Gastroesophageal sphincter (tissue), 4 donors: ENCODE measurements at places on chromosomes 2 and 18. TPM values are rescaled to one million over a fixed set of nuclear protein-coding genes. Genes with fewer than 3 reads are reported as not detected.

- ATAC-seq, result peak; percentile 64
Measured at GRCh38 chr2:64937687-64938491, 51.3 kb upstream of the SLC1A4 start.

DNA sequence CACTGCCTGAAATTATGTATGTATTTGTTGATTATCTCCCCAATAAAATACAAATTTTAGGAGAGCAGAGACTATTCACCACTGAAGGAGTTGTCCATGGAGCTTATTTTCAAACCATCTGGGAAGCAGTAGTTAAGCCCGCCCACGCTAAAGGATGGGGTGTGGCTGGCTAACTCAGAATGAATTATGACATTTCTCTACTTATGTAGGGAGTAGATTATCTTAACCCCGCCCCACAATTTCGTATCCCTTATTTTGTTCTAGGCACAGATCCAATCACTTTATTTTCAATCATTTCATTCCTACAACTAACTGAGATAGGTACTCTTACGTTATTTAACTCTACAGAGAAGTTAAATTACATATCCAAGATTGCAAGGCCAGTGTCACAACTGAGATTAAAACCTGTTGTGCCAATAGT is 1.4 kb upstream of the LAPTM4A start:
- no peak for ATAC-seq

DNA sequence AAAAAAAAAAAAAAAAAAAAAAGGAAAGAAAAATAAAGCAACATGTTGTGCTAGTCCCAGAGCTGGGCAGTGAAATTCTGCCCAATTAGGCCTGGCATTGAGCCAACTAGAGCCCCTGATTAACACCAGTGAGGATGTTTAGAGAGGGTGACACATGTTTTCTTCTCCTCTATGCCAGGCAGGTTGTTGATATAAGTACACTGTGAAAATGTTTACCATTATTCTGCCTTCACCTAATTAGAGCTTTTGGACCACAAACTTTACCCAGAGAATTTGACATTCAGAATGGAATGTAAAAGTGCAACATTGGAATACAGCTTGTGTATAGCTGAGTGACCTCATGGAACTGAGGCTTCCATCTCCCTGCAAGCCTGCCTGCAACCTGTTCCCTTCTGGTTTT is 95.9 kb upstream of the MSH2 start:
- ATAC-seq, result peak; percentile 37

DNA sequence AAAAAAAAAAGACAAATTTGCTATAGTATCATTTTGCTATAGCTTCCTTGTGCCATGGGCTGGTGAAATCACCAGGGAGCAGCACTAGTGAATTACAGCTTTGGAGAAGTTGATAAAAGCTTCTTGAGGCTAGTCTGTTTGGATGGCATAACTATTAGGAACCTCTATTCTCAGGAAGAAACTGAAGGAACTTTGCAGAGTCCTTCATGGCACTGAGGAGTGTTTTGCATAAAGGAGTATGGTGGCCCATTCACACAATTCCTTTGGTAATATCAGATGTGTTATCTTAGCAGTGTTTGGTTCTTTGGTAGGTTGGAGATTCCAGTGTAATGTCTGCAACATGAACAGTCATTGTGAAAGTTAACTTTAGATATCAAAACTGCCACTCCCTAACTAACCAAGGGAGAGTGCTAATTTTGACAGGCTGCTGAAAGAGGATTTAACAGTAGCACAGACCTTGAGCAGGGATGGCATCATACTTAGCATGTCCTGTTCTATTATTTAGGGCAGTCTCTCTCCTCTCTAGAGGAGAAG is 76.6 kb upstream of the ZFP36L2 start:
- ATAC-seq, result no peak

DNA sequence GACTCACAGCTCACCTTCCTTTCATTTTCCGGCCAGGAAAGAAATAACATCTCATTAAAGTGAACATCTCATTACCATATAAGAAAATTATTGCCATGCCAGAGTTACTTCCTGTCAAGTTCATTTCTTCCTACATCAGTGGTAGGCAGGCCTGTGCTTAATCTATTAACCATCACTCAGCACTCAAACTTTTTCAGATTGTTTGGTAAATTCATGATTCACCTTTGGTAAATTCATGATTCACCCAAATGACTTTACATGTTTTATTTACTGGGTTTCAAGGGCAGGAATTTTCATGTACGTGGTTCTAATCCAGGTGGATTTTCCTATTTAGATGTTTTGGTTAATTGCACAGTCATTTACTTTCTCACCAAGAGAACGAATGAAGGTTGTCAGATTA is 116.5 kb downstream of the CSRNP3 start:
- no peak for ATAC-seq

- no peak for ATAC-seq
Measured at GRCh38 chr2:81549646-81550045, 1245.1 kb upstream of the LRRTM1 start.

GRCh38 chr18:12820506-12820905 is 63.5 kb downstream of the PTPN2 start:
- no peak for ATAC-seq

DNA sequence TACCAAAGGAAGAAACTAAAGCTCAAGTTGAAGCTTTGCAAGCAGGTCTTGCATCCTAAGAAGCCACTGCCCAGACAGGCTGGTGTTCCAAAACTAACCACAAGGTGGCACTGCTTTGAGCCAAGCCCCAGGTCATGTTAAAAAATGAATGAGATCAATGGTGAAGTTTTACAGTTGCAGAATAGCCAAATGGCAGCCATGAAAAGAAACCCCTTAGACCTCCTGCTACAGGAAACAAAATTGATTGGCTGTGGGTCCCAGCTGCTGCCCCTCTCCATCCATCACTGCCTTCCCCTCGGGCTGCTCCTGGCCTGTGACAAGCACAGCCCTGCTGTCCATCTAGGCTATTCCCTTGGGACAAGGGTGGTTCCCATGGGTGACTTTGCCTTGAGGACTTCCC is 20.7 kb upstream of the MREG start:
- peak; percentile 31 for ATAC-seq

DNA sequence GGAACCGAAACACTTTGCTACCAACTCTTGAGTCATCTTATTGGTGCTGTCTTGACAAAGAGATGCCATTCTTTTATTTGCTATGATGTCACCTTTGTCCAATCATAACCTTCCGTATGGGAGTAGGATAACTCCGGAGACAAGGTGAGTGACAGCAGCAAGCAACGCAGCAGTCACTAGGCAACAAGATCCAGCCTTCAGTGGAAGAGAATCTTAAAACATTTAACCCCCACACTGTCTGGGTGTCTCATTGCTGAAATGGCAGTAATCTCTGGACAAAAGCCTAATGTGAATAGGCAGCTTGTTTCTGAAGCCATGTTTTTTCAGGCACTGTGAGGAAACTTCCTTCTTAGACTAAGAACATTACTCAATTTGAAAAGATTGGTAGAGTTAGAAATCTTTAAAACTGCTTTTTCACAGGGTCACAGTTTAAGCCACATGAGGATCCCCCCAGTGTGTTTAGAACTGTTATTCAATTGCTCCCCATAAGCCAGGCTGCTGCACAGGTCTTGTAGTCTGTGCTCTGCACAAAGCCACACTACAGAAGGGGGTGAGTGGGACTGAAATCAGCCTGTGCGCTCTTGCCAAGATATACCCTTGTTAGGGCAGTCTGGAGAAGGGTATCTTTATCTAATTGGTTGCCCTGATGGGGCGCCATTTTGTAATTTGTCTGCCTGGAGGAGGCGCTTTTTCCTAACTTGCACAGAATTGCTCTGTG is 131.5 kb upstream of the STON1 start:
- ATAC-seq, result no peak

DNA sequence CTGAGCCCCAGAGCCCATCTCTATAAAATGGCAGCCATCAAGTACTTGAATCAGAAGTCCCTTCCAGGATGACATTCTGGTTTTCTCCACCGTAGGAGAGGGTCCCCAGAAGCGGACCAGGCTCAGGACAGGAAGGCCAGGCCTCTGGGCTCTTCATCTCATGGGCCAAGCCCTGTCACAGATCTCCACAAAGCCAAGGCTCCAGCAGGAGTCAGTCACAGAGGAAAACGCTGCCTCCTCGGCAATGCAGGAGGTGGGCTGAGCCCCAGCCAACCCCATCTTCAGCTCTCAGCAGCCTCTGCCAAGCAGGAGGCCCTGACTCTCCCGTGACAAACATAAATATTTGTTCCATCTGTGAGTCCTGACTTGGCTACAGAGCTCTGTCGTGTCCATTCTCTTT is 39.4 kb upstream of the GPAT2 start:
- no peak for ATAC-seq

DNA sequence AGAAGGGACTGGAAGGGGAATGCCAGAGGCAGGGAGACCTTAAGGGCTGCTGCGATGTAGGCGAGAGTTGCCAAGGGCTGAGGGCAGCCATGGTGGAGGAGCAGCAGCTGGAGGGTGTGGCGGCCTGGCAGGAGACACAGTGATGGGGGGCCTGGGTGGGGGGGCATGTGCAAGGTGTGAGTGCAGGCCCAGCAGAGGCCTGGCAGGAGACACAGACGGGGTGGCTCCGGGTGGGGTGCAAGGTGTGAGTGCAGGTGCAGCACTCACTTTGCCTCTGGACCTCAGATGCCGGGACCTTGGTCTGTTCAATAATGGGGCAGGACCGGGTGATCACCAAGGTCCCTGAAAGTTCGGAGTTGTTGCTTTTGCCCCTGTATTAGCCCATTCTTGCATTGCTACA is 76.2 kb upstream of the ODC1 start:
- no peak for ATAC-seq

DNA sequence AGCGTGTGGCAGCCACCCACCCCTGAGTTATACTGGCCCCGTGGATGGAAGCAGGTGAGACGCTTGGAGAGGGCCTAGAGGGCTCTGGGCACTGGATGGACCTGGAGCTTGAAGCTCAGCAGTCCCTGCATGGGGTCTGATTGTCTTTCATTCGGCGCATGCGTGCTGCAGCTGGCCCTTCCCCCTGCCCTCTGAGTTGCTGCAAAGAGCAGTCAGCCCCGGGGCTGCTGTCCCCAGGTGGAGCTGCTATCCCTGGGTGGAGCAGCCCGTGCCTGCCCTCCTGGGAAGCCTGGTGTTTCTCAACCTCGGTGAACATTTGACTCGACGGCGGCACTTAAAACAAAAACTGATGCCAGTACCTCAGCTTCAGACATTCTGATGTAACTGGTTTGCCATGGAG is 29.6 kb downstream of the IGFBP5 start:
- ATAC-seq, result peak; percentile 9

DNA sequence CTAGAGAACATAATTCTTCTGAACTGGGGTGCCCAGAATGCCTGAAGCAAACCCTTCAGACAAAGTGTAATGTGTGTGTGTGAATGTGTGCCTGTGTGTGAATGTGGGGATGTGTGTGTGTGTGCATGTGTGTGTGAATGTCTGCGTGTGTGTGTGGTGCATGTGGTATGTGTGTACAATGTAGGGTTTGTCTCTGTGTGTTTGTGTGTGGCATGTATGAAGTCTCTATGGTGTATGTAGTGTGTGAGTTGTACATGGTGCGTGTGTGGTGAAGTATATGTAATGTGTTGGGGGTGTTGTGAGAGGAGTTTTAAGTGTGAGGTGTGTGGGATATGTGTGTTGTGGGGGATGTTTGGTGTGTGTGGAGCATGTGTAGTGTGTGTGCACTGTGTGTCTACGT is 129.3 kb upstream of the SOX11 start:
- ATAC-seq, result no peak

- ATAC-seq, result no peak
Measured at GRCh38 chr2:71783215-71783614, 329.9 kb downstream of the DYSF start.

GRCh38 chr2:65075176-65075575 is 19.0 kb downstream of the CEP68 start:
- no peak for ATAC-seq

- ATAC-seq, result no peak
Measured at GRCh38 chr2:180676520-180677025, 303.8 kb upstream of the UBE2E3 start.

- ATAC-seq, result no peak
Measured at GRCh38 chr2:219766658-219767057, 139.2 kb downstream of the SLC4A3 start.

DNA sequence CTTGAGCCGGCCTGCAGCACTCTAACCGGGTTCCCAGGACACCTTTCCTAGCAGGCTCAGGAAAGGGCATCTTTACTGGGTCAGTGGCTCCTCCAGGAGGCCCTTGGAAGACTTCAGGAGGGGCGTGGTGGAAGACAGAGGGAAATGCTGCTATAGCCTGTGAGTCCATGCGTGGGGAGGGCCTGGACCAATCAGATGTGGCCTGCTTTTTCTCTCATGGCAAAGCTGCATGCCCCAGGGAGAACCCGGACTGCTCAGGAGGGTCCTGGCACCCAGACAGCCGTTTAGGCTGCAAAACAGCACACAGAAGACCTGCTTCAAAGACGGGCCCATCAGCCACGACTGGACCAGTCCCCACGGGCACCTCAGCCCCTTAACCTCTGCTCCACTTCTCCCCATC is 84.4 kb downstream of the EIPR1 start:
- no peak for ATAC-seq

DNA sequence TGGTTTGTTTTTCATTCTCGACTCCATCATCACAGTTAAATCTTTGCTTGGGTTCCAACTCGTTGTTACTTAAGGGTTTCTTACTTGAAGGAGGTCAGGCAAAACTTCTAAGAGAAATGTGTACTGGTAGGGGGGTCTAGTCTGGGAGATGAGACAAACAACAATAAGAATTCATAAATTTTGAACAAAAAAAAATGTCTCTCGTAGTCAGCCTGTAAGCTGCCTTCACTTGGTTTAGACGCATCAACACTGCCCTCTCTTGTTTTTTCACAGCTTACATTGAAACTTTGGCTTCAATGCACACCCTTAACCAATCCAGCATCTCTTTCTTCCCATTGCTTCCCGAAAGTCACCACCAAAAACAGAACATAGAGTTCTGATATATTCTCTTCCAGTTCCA is 576.4 kb upstream of the PIK3C3 start:
- no peak for ATAC-seq

GRCh38 chr2:230668184-230668938 is 44.3 kb upstream of the CAB39 start:
- peak; percentile 62 for ATAC-seq

Gene CGREF1
- total RNA-seq, result 1.0 TPM

Gene SPC25
- total RNA-seq, result not detected

Gene LAMA1
- total RNA-seq, result 0.81 TPM

Gene POTEF
- not detected for total RNA-seq

Gene SH3RF3
- 15.6 TPM for total RNA-seq

Gene ANKRD30BL
- total RNA-seq, result not detected

Gene STEAP3
- total RNA-seq, result 10.6 TPM

Gene ADAM17
- total RNA-seq, result 17.6 TPM
